ENCODE measurements at places on chromosomes 16 and 17. TPM values are rescaled to one million over a fixed set of nuclear protein-coding genes. Genes with fewer than 3 reads are reported as not detected.

The CPHXL2 gene
- not detected for total RNA-seq

The GJD3 gene
- total RNA-seq: 4.3 TPM

DNA sequence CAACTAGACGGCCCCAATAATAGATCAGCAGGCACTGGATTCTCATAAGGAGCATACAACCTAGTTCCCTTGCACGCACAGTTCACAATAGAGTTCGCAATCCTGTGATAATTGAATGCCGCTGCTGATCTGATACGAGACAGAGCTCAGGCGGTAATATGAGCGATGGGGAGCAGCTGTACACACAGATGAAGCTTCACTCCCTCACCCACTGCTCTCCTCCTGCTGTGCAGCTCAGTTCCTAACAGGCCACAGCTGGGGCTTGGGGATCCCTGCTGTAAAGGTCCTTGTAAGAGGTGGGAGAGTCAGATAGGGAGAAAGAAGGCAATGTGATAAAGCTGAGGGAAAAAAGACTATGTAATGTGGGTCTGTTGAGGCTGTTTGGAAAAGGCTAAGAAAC is 577.5 kb downstream of the RBFOX1 start:
- no peak for DNase-seq

GRCh38 chr16:3800019-3800418 is 80.5 kb downstream of the CREBBP start:
- DNase-seq: no peak

- no peak for DNase-seq
Observed at GRCh38 chr17:31390748-31391495, 553 bp upstream of the RAB11FIP4 start.

GRCh38 chr17:1989135-1989534 is 36.0 kb downstream of the RTN4RL1 start:
- no peak for DNase-seq

- DNase-seq: peak; percentile 45
Observed at GRCh38 chr17:78781104-78781892, 775 bp downstream of the CYTH1 start.

Data from dermis blood vessel endothelial cell (primary cell).